ENCODE measurements at places on chromosomes 7 and 10.
A peak's percentile ranks its signal among the peaks of the same experiment; 100 is the strongest.

DNA sequence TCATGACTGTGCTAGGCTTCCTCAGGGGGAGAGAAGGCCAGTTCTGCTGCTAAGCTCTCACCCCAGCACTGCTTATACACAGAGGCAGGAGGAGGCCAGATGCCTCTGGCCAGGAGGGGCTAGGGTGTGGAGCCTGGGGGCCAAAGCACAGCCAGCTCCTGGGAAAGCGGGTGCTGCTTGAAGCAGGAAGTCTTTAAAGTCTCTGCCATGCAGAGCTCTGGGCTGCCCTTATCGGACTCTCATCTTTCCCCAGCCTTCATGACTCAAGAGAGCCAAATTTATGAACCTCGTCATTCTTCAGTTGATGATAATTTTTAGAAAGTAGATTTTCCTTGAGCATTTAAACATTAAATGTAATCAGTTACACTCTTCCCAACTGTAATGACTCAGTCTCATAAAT lies 11.2 kb upstream of the TSPAN14 start:
- DNase-seq: peak; percentile 66

GRCh38 chr7:104039363-104039762 lies 49.9 kb upstream of the RELN start:
- no peak for DNase-seq

DNA sequence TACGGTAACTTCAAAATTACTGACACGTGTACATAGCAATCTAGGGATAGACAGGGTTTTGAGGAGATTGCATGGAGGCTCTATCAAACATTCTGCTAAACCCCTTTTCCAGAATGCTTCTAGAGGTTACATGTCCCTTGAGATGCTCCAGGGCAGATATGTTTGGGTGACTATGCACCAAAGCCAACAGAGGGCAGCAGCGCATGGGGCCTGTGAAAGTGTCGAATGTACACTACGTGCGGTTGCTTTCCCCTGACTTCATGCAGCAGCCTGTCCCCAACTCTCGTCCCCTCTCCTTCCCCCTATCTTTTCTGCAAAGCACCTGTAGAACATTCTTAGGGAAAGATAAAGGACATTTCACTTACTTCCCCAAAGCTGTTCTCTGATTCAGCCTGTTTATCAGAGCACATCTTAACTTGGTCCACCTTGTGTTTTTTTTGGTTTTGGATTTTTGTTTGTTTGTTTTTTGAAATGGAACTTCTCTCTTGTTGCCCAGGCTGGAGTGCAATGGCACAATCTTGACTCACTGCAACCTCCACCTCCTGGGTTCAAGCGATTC lies 90.2 kb downstream of the UBE3C start:
- peak; percentile 52 for DNase-seq

DNA sequence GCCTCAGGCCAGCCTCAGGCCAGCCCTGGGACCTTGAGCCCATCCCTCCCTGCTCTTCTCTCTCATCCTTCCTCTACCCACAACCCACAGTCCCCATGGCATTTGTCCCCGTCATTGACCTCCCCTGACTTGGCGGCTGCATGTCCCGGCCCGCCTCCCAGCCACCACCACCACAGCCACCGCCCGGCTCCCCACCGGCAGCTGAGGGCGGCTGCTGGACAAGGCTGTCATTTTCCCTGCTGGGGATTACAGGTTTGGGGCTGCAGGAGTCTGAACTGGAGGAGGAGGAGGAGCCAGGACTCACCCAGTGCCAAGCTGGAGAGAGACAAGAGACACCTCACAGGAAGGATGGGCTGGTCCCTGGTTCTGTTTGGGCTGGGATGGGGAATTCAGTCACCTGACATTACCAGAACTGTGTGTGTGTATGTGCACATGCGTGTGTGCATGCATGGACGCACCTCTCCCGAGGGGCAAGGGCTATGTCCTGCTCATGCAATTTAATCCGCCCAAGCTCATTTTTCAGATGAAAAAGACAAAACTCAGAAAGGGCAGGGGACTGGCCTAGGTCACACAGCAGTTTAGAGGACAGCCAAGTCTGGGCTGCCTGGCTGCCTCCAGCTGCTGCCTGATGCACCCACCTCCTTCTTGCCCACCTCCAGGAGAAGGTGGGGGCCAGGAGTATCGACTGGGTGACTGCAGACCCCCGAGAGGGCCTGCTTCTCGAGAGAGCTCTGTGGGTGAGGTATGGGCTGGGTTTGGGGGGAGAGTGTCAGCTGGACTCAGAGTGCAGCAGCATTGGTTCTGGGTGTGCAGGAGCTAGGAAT lies 113.1 kb downstream of the ZMIZ1 start:
- no peak for DNase-seq

- no peak for DNase-seq
These were observed 137.3 kb upstream of the ZMIZ1 start for GRCh38 chr10:78931321-78932053.

DNA sequence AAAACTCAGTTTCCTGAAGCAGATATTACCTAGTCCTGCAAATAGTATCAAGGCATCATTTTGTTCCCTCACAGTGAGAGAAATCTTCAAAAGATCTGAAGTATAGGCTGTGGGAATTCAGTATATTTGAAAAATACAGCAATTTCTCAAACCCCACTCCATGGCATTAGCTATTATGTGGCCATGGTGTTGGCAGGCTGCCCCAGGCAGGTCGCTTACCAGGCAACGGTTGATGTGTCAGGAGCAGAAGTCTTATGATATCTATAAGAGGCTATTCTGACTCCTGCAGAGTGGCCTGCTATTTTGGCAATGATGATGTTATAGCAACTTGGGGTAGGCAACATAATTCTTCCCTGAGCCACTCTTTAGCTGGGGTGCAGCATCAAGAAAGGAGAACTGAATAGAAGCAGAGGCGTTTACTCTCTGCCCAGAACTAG lies 187.9 kb downstream of the PLXDC2 start:
- peak; percentile 3 for DNase-seq

DNA sequence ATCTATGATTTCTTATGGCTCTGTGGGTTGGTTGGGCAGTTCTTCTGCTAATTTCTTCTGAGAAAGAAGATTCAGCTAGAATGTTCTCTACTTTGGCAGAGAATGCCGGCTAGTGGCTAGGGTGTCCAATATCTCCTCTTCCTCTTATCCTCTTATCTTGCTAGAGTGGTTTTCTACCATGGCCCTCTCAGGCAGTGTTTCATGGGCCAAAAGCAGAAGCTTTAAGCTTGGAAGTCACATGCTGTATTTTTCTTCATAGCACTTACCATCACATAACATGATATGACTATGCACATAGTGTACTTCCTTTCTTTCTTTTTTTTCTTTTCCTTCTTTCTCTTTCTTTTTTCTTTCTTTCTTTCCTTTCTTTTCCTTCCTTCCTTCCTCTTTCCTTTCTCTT lies 140.0 kb downstream of the ITGB8 start:
- peak; percentile 53 for DNase-seq

DNA sequence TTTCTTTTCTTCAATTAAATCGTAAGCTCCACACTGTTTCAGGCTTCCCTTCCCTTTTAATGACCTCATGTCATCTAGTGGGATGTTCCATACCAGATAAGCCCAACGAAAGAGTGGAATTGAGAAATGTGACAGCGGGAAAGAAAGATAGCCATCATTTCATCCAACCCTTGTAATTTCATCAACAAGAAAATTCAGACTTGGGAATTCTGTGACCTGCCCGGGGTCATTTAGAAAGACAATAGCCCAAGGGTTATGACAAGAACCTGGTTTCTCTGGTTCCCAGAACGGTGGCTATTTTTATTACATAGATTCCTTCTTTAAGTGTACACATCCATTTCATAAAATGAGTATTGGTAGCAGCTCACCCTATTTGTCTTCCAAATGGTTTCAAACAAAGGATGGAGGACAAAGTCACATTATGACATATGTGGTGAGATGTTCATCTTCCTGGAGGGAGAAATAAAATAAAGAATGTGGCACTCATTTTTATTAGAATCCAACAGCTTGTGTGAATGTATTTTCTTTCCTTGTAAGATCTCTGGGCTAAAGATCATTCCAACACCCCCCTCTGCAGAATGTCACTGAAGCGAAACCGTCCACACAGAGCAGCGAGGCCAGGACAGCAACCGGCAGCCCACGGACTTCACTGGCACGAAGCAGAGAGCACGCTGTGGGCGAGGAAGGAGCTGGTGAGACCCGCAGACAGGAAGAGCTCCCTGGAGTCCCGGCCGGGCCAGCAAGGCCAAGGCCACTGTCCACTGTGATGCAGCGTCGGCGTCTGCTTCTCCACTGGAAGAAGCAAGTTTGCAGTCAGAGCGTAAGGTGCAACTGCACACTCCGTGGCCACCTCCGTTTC lies 199.9 kb downstream of the KLF6 start:
- DNase-seq: no peak

DNA sequence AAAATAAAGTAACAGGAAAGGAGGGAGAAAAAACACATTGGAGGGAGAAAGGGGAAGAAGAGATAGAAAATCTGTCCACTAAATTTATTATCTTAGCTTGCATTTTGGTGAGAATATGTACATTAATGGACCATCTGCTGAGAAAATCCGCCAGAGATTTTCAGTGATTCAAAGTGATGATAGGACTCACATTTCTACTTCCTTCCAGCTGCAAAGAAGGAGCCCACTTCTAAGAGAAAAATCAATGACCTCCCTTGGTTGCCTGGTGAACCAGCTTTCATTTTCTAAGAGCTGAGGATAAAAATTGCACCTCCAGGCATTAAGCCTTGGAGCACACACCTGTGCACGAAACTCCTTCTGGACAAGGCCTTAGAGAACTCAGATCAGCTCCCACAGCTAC lies 404.3 kb downstream of the SFMBT2 start:
- DNase-seq: no peak

DNA sequence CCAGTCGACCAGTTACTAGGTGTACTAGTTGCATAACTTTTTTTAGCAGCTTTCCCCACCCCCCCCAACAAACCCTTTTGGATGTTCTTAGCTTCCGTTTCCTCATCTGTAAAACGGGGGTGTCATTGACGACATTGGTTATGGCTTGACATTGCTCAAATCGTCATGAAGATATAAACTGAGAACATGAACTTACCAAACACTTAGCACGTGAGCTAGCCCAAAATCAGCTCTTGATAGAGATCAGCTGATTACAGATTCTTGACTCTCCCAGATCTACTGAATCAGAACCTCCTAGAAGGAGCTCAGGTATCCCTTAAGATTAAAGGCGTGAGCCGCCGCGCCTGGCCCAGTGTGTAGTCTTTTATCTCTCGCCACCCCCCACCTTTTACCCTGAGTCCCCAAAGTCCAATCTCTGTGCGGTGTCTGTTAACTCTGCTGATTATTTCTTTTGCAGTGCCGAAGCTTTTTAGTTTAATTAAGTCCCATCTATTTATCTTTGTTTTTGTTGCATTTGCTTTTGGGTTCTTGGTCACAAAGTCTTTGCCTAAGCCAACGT lies 1.0 kb upstream of the GNA12 start:
- no peak for DNase-seq

DNA sequence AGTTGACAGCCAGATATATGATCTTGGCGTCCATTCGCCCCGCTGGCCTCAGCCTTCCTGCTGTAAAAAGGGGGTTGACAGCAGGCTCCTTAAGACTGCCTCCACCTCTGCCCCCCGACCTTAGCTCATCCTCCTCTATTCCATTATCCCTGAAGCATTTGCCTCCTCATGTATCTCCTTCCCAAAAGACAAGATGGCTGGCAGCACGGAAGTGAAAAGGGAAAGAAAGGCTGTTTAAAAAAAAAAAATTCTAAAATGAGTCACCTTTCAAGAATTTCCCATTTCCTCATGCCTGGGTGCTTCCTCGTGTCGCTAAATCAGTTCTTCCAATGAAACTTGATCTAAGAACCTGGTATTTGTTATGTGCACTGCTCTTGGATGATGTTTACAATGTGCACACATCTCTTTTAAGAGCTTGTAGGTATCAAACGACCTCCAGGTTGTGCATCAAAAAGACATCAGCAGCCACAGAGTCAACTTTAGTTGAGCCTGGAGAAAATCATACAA lies 1.7 kb downstream of the SCRN1 start:
- peak; percentile 29 for DNase-seq

DNA sequence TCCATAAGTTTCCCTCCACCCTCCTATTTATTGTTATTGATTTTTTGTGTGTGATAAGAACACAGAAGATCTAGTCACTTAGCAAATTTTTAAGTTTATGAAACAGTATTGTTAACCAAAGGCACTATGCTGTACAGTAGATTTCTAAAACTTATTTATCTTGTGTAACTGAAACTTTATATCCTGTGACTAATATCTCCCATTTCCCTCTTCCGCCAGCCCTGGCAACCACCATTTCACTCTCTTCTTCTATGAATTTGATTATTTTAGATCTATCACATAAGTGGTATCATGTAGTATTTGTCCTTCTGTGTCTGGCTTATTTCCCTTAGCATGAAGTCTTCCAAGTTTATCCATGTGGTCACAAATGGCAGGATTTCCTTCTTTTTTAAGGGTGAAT lies 144.3 kb upstream of the INHBA start:
- no peak for DNase-seq

- no peak for DNase-seq
These were observed 71.2 kb downstream of the DNMBP start for GRCh38 chr10:99938563-99938962.

DNA sequence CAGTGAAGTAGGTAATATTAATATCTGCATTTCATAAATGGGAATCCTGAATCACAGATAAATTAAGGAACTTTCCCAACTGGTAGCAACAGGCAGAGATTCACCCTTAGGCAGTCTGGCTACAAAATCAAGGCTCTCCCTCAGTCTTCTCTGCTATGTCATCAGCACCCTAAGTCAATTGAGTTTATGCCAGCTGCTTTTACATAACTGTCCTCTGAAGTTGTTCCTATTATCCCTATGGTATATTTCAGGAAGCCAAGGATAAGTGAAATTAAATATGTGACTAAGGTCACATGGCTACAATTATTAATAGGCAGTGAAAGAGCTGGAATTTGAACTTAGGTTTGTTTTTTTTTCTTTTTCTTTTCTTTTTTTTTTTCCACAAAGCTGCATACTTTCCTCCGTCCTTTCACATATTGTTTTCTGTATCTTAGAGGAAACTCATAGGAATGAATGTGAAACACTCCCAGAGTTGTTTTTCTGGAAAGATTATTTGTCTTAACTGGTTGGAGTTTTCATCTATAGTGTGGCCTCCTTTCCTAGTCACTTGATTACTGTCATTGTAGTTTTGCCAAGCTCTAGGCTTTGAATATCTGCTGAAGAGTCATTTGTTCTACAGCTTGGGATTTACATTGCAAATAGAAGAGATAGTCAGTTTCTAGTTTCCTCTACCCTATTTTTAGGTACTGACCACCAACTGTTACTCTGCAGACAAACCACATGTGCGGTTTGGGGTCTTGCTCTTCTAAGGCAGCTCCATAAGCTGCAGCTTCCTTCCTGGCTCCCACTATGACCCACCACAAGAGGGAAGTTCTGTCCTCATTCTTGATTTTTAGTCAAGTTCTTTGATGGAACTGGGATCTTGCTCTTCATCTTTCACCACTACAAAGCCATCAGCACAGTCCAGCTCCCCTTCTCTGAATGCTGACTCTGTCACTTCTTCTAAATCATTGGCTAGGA lies 338.0 kb upstream of the KIAA1217 start:
- peak; percentile 18 for DNase-seq

DNA sequence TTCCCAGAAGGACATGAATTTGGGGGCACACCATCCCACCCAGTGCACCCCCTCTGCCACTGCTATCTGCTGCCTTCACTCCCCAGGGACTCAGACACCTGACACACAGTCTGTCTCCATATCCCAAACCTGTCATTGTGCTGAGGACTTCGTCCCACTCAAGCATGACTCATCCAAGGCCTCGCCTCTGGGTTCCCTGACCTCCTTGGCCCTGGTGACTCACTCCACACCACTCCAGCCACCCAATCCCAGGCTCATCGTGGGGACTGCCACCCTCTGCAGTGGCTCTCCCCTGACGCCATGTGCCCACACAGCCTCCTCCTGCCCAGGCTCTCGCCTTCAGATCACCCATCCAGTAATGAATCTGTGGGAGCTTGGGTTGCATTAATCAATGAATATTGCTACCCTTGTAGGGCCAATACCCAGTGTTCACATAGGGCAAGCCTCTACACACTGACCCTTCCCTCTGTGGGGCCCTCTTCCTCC lies 6.6 kb upstream of the INSIG1 start:
- peak; percentile 71 for DNase-seq
